Stimulated activated CD8-positive, alpha-beta memory T cell treated with anti-CD3 and anti-CD28 coated beads, Interleukin-4, amount 100 ng/mL, for 24 hours (primary cell): ENCODE measurements at places on chromosomes 13 and 19.

DNA sequence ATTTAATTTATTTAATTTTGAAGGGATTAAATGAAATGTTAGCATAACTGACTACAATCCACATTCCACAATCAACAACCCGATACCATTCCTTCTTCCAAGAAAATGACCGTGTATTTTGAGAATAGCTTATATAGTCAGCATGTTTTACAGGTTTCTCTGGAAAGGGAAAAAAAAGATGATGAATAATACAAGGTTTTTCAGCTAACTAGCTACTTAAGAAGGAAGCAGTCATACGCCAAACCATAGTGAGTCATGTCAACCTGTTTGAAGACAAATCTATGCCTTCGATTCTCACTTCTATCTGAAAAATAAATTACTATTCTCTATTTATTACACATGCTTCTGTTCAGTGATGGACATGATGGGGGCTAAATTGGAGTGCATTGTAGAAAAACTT is 258.6 kb downstream of the EFNB2 start:
- no peak for DNase-seq

DNA sequence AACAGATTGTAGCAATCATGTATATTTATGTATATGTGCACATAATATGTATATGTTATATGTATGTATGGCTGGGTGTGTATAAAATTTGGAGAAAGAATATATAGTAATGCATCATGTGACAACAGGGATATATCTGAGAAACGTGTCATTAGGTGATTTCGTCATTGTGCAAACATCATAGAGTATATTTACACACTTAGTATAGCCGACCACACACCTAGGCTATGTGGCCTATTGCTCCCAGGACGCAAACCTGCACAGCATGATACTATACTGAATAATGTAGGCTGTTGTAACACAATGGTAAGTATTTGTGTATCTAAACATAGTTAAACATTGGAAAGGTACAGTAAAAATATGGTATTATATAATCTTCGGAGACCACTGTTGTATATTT is 43.8 kb downstream of the ESD start:
- no peak for DNase-seq

DNA sequence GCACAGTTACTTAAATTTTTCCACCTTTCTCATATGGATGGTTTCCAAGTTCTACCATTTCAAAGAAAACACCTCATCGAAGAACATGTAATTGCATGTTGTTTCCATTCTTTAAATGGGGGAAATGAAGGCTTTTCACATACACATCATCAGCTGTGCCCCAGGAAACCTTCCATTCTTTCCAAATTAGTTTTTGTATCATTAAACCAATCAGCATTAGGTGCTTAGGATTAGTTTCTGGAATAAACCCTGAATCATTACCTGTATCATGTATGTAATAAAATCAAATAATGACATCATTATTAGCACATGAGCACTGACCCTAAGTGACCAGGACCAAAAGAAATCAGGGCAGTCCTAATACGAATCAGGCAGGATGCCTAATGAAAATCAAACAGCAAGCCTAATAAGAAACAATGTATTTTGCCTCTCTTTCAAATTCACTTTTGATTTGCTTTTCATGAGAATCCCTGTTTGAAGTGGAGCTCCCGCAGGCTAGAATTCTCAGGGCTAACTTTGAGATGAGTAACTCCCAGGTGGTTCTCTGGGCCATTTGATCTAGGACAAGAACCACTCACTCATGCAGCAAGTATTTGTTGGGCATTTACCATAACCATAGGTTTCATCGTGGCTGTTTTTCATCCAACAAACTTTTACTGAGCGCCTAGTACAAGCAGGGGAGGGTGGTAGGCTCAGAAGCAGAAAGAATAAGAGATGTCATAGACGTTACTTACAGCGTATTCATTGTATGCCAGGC is 89.2 kb downstream of the MZT1 start:
- no peak for DNase-seq

DNA sequence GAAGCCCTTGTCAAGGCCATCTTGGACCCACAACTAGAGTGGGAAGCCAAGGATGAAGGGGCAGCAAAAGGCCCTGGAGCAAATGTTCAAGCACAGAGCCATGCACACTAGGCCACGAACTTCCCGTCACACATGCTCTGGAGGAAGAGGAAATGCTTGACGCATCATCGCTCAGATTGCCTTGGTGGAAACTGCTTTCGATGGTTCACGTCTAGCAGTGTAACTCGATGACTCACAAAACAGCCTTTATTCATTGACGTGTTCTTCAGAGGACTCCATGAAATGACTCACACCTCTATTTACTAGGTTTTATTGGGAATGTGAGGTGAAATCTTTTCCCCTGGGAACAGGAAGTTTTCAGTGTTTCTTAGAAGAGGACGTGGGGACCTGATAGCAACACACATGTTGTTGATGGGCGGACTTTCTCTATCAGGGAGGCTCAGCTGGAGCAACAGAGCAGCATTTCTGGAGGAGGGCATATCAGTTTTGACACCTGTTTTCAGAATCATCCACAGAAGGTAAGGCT is 79.8 kb upstream of the FLT1 start:
- no peak for DNase-seq

DNA sequence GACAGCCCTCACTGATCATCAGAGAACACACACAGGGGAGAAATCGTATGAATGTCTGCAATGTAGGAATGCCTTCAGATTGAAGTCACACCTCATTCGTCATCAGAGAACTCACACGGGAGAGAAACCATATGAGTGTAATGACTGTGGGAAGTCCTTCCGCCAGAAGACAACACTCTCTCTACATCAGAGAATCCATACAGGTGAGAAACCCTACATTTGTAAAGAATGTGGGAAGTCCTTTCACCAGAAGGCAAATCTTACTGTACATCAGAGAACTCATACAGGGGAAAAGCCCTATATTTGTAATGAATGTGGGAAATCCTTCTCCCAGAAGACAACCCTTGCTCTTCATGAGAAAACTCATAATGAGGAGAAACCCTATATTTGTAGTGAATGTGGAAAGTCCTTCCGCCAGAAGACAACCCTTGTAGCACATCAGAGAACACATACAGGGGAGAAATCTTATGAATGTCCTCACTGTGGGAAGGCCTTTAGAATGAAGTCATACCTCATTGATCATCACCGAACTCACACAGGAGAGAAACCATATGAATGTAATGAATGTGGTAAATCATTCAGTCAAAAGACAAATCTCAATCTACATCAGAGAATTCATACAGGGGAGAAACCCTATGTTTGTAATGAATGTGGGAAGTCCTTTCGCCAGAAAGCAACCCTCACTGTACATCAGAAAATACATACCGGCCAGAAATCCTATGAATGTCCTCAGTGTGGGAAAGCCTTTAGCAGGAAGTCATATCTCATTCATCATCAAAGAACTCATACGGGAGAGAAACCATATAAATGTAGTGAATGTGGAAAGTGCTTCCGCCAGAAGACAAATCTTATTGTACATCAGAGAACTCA is 32.5 kb downstream of the ZNF567 start:
- DNase-seq = no peak

DNA sequence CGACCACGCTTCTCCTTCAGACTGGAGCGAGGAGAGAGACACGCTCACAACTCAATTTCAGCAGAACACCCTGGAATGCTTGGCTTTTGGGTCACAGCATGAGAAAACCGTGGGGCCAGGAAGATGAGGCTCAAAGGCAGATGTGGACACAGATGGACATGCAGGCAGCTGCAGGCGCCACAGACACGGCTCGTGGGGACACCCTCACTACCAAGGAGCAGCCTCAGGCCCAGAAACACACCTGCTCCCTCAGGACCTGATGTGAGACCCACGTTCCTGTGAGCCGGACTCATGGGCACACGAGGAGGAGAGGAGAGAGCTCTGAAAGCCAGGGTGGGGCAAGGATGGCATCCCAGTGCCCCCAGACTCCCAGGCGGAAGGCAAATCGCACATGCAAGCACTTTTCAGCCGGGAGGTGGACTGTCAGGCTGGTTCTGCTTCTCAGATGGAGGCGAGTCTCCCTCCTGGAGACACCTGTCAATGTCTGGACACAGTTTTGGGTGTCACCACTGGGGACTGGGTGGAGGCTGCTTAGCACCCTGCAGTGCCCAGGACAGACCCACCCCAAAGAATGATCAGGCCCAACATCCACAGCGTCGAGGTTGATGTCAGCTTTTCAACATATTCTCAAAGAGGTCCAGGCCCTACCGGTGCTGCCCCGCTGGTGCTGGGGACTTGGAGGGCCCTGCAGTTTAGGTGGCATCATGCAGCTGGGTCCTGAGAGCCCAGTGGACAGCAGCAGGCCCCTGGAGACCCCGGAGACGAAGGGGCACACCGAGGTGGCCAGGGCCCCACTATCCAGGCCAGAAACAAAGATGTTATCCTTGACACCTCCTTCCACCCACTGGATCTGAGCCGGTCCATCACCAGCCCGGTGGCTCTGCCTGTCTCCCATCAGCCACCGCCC is 2.3 kb downstream of the ABHD17A start:
- no peak for DNase-seq

GRCh38 chr13:36713887-36714286 is 40.1 kb downstream of the SERTM1 start:
- DNase-seq = no peak

- DNase-seq = no peak
These were observed 2.6 kb downstream of the CAPN12 start for GRCh38 chr19:38741670-38742069.

DNA sequence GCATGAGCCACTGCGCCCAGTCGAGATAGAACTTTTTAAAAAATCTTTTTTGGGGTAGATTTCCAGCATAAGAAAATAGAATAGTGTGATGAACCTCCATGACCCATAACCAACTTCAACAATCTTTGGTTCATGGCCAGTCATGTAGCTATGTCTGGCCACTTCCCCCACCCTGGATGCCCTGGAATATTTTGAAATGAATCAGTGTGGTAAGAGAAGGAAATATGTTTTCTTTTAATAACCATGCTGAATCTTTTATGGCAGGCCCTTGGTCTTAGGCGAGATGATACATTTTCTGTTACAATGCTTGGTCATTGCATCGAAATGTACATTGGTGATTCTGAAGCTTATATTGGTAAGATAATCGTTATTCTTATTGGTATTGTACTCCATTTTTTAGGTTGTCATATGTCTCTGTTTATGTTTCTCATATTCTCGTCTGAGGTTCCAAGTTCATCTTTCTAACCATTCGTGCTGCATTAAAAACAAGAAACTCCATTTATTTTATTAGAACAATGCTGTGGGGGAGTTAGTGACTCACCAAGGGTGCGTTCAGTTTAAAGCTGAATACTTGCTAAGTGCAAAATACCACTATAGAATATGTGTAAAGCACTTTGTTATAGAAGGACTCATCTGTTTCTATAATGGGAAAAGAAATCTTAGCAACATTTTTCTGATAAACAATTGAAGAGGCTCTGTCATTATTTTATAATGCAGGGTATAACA is 16.4 kb upstream of the UPF3A start:
- no peak for DNase-seq

GRCh38 chr19:19956434-19957075 is 55.8 kb downstream of the ZNF93 start:
- no peak for DNase-seq

GRCh38 chr13:110525328-110526319 is 35.9 kb downstream of the RAB20 start:
- DNase-seq = no peak

GRCh38 chr13:51772105-51772455 is 31.9 kb downstream of the DHRS12 start:
- DNase-seq = no peak

DNA sequence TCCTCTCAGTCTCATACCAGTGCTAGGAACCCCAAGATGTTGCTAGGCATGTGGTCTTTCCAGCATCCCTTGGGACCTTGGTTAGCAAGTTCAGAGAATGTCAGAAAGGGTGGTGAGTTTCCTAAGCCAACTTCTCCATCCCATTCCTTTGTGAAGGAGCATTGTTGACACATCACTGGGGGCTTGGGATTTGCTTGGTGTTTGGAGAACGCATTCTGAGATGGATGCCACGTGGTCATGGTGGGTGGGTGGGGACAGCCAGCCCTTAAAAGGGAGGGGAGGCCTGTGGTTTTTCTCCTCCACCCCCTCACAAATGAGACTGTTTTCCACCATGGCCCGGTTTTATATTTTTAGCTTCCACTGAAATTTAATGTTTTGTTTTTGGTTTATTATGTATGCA is 83.3 kb upstream of the ZNF536 start:
- DNase-seq = no peak

DNA sequence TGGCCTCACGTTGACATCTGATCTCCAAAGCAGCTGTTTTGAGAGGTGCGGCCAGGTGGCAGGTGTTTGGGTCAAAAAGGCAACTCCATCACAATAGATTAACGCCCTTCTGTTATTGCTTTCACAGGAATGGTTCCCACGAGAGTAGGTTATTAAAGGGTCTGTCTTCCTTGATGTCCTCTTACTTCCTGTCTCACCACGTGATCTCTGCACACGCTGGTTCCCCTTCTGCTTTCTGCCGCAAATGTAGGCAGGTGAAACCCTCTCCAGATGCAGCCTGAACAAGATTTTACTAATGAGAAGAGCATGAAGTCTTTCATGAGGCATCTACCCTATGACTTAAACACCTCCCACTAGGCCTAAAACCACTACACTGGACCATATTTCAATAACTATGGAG is 22.8 kb upstream of the ZNF564 start:
- DNase-seq = no peak

GRCh38 chr13:47119575-47120235 is 222.9 kb upstream of the HTR2A start:
- no peak for DNase-seq

- DNase-seq = no peak
These were observed 341.1 kb downstream of the ENOX1 start for GRCh38 chr13:43445668-43446067.

DNA sequence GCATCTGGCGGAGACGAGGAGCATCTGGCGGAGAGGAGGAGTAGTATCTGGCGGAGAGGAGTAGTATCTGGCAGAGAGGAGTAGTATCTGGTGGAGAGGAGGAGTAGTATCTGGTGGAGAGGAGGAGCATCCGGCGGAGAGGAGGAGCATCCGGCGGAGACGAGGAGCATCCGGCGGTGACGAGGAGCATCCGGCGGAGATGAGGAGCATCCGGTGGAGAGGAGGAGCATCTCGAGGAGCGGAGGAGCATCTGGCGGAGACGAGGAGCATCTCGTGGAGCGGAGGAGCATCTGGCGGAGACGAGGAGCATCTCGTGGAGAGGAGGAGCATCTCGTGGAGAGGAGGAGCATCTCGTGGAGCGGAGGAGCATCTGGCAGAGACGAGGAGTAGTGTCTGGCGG is 18.6 kb downstream of the C13orf46 start:
- no peak for DNase-seq

- DNase-seq = no peak
These were observed 671 bp upstream of the SLC46A3 start for GRCh38 chr13:28719227-28720055.
